ENCODE measurements at places on chromosomes 7 and 10. TPM values are rescaled to one million over a fixed set of nuclear protein-coding genes. Genes with fewer than 3 reads are reported as not detected.
A peak's percentile ranks its signal among the peaks of the same experiment; 100 is the strongest.

Gene NEUROG3
- total RNA-seq, result not detected

Gene STEAP4
- 21.6 TPM for total RNA-seq

Gene CYP3A5
- 0.91 TPM for total RNA-seq

Gene PTF1A
- total RNA-seq, result not detected

Gene SUPV3L1
- total RNA-seq, result 15.4 TPM

Gene ANLN
- total RNA-seq, result 10.8 TPM

Gene CDC14C
- not detected for total RNA-seq

Gene SPDYE5
- not detected for total RNA-seq

Gene TWNK
- total RNA-seq, result 7.0 TPM

Gene C10orf67
- total RNA-seq, result not detected

Gene ZNF680
- 16.2 TPM for total RNA-seq

Gene ASAH2
- total RNA-seq, result 1.1 TPM

Gene MYPN
- 0.52 TPM for total RNA-seq

Gene NPSR1
- not detected for total RNA-seq

Gene OR6V1
- not detected for total RNA-seq

- DNase-seq, result no peak
- no peaks in the 10 kb centered on the region for H3K36me3 ChIP-seq
- H3K27me3 ChIP-seq, result no peaks in the 10 kb centered on the region
- peaks cover 22% of the 10 kb centered on the region for H3K4me1 ChIP-seq
Measured at GRCh38 chr10:3895045-3895631, 110.1 kb upstream of the KLF6 start.

GRCh38 chr7:20201380-20201779 is 15.8 kb downstream of the MACC1 start:
- no peaks in the 10 kb centered on the region for H3K4me1 ChIP-seq
- H3K27ac ChIP-seq, result no peak overlapping the region
- DNase-seq, result no peak
- no peak overlapping the region for H3K4me3 ChIP-seq
- no peaks in the 10 kb centered on the region for H3K27me3 ChIP-seq

DNA sequence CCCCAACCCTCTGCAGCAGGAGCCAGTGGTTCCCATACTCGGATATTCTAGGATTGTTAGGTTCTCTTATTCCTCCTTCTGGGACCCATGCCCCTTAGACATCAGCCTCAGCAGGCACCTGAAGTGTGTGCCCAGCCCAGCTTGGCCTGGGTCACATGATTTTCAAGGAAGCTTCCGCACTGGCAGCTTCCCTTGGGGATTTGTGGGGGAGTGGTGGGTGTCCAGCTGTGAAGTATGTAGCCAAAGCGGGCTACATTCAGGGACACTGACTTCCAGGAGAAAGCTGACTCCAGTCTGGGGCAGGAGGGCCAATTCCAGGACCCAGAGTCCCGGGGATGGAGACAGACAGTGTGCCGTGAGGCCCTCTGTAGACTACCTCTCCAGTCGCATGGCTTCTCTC is 1.3 kb downstream of the LDB1 start:
- no peak for DNase-seq
- H3K36me3 ChIP-seq, result no peaks in the 10 kb centered on the region
- no peaks in the 10 kb centered on the region for H3K27me3 ChIP-seq
- peaks cover 71% of the 10 kb centered on the region for H3K4me1 ChIP-seq
- H3K27ac ChIP-seq, result peak overlapping the region; percentile 99

GRCh38 chr7:2971914-2972834 is 71.5 kb downstream of the CARD11 start:
- no peak overlapping the region for H3K27ac ChIP-seq
- no peak for DNase-seq
- no peaks in the 10 kb centered on the region for H3K27me3 ChIP-seq
- H3K4me1 ChIP-seq, result no peaks in the 10 kb centered on the region
- H3K4me3 ChIP-seq, result no peak overlapping the region
- H3K36me3 ChIP-seq, result no peaks in the 10 kb centered on the region

- no peaks in the 10 kb centered on the region for H3K4me1 ChIP-seq
- H3K4me3 ChIP-seq, result no peak overlapping the region
- DNase-seq, result no peak
- H3K27ac ChIP-seq, result no peak overlapping the region
- H3K27me3 ChIP-seq, result no peaks in the 10 kb centered on the region
Measured at GRCh38 chr7:26513948-26514347, 222.3 kb downstream of the SNX10 start.

DNA sequence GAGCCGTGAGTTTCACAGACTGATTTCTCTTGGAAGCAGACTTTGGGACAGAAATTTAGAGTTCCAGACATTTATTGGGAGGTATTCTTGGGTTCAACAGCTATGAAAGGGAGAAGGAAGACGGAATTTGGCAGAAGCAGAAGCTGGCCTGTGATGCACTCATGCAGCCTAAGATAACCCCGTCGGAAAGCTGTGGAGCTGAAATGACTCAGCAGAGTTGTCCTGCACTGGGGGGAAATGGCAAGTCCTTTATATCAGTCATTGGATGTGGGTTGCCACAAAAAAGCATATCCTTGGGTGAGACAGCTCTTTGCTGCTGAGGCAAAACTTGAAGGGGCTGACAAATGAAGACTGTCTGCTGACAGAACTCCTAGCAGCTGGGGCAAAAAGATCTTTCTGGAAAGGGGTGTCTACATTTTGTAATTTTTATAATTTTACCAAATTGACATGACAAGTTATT is 11.5 kb upstream of the MICU1 start:
- no peak for DNase-seq
- no peak overlapping the region for H3K27ac ChIP-seq
- H3K27me3 ChIP-seq, result no peaks in the 10 kb centered on the region
- no peak overlapping the region for H3K4me3 ChIP-seq
- no peaks in the 10 kb centered on the region for H3K36me3 ChIP-seq

DNA sequence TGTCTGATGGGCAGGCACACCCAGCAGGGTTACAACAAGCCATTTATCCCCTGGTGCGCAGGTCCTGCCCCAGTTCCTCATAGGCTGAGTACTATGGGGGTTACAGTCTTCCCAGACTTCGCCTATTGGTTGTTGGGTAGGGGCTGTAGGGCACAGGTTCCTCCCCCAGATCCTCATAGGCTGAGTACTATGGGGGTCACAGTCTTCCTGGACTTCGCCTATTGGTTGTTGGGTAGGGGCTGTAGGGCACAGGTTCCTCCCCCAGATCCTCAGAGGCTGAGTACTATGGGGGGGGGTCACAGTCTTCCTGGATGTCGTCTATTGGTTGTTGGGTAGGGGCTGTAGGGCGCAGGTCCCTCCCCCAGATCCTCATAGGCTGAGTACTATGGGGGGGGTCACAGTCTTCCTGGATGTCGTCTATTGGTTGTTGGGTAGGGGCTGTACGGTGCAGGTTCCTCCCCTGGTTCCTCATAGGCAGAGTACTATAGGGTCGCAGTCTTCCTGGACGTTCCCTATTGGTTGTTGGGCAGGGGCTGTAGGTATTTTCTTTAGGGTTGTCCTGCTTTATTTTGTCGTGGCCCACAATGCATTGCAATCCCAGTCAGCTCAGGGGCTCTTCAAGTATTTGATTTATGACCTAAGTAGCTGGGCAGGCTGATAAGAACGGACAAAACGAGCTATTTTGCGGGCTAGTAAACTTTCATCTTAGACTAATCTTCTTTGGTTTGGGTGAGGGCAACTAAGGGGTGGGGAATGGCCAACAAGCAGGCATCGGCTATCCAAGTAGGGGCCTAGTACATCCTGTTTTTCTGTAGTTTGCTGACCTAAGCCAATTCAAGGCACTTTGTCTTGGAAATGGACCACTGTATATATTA is 3.4 kb downstream of the LRRC27 start:
- H3K4me3 ChIP-seq, result no peak overlapping the region
- H3K36me3 ChIP-seq, result no peaks in the 10 kb centered on the region
- DNase-seq, result no peak
- no peak overlapping the region for H3K27ac ChIP-seq

- no peak for DNase-seq
- no peaks in the 10 kb centered on the region for H3K27me3 ChIP-seq
- H3K4me3 ChIP-seq, result no peak overlapping the region
- H3K36me3 ChIP-seq, result peaks cover 30% of the 10 kb centered on the region
Measured at GRCh38 chr7:40072268-40072667, 62.2 kb downstream of the MPLKIP start.

DNA sequence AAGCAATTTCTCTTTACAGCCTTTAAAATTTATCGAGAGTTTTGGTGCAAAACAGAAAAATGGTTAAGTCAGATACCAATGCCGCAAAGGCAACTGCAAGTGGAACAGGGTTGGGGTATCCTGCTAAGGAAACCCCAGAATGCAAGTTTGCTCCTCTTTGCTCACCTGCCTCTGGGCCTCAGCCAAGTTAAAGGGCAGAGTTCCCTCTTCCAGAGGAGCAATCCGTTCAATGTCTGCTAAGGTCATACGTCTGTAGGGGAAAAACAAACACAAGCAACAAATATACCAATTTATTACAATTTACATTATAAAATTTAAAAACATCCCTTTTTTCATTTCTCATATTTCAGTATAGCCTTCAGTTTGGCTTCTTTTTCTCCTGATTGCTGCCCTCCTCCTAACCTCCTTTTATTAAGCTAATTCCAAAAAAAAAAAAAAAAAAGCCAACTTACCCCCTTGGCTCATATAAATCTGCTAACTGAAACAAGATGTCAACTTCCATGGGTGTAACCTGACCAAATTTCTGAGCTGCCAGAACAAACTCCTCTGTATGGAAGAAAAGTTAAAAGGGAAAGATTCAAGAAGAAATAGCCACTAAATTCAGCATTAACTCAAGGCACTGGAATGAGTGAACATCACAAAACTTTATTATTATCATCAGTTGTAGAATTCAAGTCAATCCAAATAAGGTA is 132.6 kb downstream of the SLC25A13 start:
- no peaks in the 10 kb centered on the region for H3K4me1 ChIP-seq
- no peak for DNase-seq
- peaks cover 32% of the 10 kb centered on the region for H3K36me3 ChIP-seq
- no peaks in the 10 kb centered on the region for H3K27me3 ChIP-seq
- no peak overlapping the region for H3K4me3 ChIP-seq
- no peak overlapping the region for H3K27ac ChIP-seq

GRCh38 chr10:13724484-13724883 is 137.7 kb downstream of the PRPF18 start:
- H3K4me1 ChIP-seq, result peaks cover 5% of the 10 kb centered on the region
- no peak for DNase-seq
- H3K27me3 ChIP-seq, result no peaks in the 10 kb centered on the region
- H3K4me3 ChIP-seq, result no peak overlapping the region
- H3K36me3 ChIP-seq, result no peaks in the 10 kb centered on the region

- no peak for DNase-seq
- no peaks in the 10 kb centered on the region for H3K27me3 ChIP-seq
- H3K36me3 ChIP-seq, result no peaks in the 10 kb centered on the region
- no peak overlapping the region for H3K27ac ChIP-seq
- peaks cover 46% of the 10 kb centered on the region for H3K4me1 ChIP-seq
Measured at GRCh38 chr10:97548828-97549455, 23.6 kb upstream of the ANKRD2 start.

GRCh38 chr10:102200751-102201640 is 25.1 kb upstream of the ELOVL3 start:
- no peak overlapping the region for H3K27ac ChIP-seq
- no peaks in the 10 kb centered on the region for H3K4me1 ChIP-seq
- H3K4me3 ChIP-seq, result no peak overlapping the region
- no peaks in the 10 kb centered on the region for H3K36me3 ChIP-seq
- H3K27me3 ChIP-seq, result peaks cover 7% of the 10 kb centered on the region
- DNase-seq, result no peak

GRCh38 chr10:74977913-74978847 is 133.3 kb upstream of the SAMD8 start:
- H3K4me3 ChIP-seq, result no peak overlapping the region
- H3K36me3 ChIP-seq, result peaks cover 43% of the 10 kb centered on the region

GRCh38 chr10:17138460-17139042 is 8.9 kb upstream of the CUBN start:
- no peaks in the 10 kb centered on the region for H3K36me3 ChIP-seq
- H3K4me1 ChIP-seq, result no peaks in the 10 kb centered on the region
- no peak overlapping the region for H3K27ac ChIP-seq
- no peak overlapping the region for H3K4me3 ChIP-seq
- no peak for DNase-seq
- no peaks in the 10 kb centered on the region for H3K27me3 ChIP-seq

- H3K36me3 ChIP-seq, result no peaks in the 10 kb centered on the region
- no peak overlapping the region for H3K27ac ChIP-seq
- DNase-seq, result no peak
- no peaks in the 10 kb centered on the region for H3K4me1 ChIP-seq
Measured at GRCh38 chr10:130804778-130805634, 506.5 kb downstream of the TCERG1L start.

- H3K27ac ChIP-seq, result no peak overlapping the region
- no peak for DNase-seq
- no peaks in the 10 kb centered on the region for H3K27me3 ChIP-seq
- peaks cover 3% of the 10 kb centered on the region for H3K4me1 ChIP-seq
Measured at GRCh38 chr10:68301790-68302502, 29.9 kb upstream of the HNRNPH3 start.

GRCh38 chr10:26215935-26216584 is 514 bp upstream of the GAD2 start:
- peaks cover 37% of the 10 kb centered on the region for H3K4me1 ChIP-seq
- peak; percentile 90 for DNase-seq
- no peak overlapping the region for H3K4me3 ChIP-seq
- H3K27me3 ChIP-seq, result peaks cover 25% of the 10 kb centered on the region
- H3K27ac ChIP-seq, result no peak overlapping the region

DNA sequence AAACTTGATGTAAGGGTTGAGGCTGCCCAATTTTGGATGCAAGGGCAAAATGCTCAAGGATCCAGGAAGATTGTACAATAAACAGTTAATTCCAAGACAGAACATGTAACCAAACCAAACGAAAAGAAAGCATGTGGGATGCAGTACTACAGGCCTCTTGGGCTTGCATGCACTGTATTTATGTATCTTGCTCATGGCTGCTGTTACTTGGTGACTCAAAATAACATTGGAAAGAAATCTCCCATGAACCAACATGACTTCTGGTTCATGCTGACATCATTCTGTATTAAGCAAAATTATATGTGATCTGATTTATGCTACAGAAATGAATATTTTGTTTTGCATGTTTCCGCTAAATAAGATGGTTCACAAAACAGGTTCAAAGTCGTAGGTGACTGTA is 65.9 kb upstream of the FZD1 start:
- no peaks in the 10 kb centered on the region for H3K4me1 ChIP-seq
- no peak overlapping the region for H3K27ac ChIP-seq
- no peak overlapping the region for H3K4me3 ChIP-seq
- no peak for DNase-seq
- H3K27me3 ChIP-seq, result no peaks in the 10 kb centered on the region
- H3K36me3 ChIP-seq, result no peaks in the 10 kb centered on the region

DNA sequence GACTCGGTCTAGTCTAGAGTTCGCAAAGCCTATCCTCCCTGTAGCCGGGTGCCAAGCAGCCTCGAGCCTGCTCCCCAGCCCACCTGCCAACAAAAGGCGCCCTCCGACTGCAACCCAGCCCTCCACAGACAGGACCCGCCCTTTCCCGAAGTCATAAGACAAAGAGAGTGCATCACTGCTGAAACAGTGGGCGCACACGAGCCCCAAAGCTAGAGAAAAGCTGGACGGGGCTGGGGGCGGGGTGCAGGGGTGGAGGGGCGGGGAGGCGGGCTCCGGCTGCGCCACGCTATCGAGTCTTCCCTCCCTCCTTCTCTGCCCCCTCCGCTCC is 622 bp upstream of the COL1A2 start:
- H3K4me1 ChIP-seq, result peaks cover 14% of the 10 kb centered on the region
- H3K27me3 ChIP-seq, result no peaks in the 10 kb centered on the region
- peak overlapping the region; percentile 71 for H3K4me3 ChIP-seq
- no peak for DNase-seq
